ENCODE measurements at places on chromosomes 1 and 21.

DNA sequence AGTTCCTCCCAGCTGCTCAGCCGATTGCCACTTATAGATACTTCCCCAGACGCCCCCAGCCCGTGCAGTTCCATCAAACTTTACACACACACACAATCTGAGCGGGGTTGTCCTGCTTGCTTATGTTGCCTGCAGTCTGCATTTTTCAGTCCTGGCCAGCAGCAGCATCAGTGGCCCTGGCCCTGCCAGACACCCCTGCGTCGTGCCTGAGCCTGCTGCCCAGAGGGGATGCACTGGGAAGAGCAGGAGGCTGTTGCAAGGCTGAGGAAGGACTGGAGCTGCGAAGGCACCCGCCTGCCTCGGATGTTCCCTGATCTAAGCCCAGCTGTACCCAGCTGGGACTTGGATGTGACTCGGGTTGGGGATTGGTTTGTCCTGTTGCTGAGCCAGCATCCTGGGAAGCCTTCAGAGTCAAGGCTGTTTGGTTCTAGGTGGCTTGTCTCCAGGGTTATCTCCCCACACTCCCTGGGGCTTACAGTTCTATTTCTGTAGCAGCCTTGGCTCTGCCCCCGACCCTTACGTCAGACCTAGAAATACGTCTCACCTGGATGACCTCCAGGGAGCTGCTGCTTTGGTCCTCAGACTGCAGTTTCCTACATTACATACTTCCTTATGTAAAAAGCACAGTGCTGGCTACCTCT, 42.3 kb downstream of the MAN1C1 start:
- no peak for DNase-seq

DNA sequence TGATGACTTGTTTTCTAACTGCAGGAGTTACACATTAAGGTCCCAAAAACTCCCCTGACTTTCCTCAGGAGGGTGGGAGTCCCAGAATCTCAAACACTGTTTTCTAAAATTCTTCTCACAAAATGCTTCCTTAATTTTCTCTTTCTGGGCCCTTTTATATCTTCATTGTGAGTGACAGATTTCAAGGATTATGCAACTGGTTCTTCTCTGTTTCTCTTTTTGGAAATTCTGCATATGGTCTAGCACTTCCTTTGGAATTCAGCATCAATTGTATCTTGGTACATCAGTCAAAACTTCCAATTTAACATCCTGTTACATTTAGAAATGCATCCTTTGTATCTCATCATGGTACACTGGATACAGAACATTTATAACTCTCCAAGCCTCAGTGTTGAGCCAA, 59.7 kb downstream of the LMO4 start:
- no peak for DNase-seq

- no peak for DNase-seq
Observed at GRCh38 chr1:61084491-61085031, 2.2 kb downstream of the NFIA start.

GRCh38 chr1:150152772-150153456, 3.2 kb downstream of the PLEKHO1 start:
- no peak for DNase-seq

DNA sequence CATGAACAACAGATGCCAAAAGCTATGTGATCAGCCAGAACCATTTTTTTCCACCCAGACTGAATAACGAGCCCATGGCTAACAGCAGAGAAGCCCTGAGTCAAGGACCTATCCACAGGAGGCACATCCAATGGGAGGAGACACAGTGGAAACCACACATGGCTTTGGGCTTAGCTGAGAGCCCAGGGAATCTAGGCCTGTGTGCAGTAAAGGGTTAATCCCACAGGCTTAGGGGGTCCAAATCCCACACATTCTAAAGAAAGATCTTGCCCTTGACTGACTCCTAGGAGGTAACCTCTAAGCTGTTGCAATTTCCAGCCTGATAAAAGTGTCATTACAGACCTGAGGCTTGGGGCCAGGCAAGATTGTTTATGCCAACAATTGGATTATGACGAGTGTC, 194.5 kb downstream of the DSCAM start:
- DNase-seq = no peak

DNA sequence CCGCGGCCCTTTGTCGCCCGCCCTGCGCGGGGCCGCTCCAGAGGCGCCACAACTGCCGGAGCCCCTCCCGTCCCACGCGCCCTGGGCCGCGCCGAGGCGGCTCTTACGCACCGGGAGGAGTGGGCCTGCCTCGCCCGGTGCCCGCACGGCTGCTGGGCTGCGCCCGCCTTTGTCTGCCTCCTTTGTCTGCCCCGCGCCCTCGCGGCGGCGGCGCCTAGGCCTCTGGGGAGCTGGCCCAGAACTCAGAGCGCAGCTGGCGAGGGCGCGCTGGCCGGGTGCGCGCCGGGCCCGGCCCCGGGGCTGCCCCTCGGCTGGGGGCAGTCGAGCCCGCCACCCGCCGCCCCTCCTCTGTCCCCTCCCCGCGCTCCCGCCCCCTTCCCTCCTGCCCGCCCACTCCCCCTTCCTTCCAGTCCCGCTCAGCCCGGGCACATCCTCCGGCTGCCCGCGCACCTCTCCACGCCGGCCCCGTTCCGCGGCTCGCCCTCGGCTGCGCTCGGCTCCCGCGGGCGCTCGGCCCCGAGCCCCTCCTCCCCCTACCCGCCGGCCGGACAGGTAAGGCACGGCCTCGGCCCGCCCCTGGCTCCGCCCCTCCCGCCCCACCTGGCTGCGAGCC, at the start of gene DRAXIN:
Gene DRAXIN (plus strand): TSS at position 409 of the 613 bp plus-strand sequence. CDS start 14,549 bp downstream, outside the sequence.
- no peak for DNase-seq

DNA sequence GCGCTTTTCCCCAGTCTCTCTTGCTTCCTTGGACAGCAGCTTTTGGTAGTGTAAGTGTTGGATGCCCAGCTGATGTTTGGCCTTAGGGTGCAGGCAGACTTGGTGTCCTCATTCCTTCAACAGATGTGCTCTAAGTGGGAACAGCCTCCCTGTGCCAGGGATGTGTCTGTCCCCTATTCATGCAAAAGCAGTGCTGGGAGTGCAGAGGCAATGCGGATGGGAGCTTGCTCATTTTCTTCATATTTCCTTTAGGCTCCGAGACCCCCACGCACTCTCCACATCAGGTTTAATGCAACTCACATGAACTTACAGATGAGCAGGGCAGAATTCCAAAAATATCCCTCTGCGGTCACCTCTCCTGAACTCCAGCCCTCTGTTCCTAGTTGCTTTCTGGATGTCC, 96.1 kb downstream of the IER5 start:
- no peak for DNase-seq

GRCh38 chr1:26181586-26182382, 4.5 kb downstream of the CNKSR1 start:
- DNase-seq = no peak

- DNase-seq = no peak
Observed at GRCh38 chr1:167651161-167651693, 21.2 kb downstream of the RCSD1 start.

DNA sequence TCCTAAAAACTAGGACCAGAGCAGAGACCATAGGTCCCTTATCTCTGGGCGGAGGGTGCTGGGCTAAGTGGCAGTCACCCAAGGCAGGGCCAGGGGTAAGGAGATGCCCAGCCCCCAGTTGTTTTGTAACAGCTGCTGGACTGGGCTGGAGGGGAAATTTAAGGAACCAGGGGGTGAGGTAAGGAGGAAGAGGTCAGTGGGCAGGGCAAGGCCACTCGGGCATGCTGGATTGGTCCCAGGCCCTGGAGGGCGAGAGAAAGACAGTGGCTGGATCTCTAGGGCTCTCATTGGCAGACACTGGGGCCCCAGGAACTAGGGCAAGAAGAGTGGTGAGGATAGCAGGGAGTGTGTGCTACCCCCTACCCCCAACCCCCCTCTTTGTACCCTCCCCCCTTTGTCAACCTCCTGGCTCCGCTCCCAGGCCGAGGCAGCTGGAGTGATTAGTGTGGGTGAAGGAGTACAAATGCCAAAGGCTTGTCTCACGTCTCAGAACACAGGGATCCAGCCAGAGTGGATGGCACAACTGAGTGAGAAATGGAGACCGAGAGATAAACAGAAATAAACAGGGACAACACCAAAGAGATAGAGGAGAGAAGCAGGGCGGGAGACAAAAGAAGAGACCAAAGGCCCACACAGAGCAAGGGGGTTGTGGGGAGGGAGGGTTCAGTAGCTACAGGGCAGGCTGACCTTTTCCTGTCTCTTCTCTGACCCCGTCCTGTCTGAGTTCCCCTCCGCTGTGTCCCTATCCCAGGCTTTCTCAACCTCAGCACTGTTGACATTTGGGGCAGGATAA, 20.5 kb upstream of the THRAP3 start:
- no peak for DNase-seq

- no peak for DNase-seq
Observed at GRCh38 chr1:97895278-97895677, 25.6 kb downstream of the DPYD start.

DNA sequence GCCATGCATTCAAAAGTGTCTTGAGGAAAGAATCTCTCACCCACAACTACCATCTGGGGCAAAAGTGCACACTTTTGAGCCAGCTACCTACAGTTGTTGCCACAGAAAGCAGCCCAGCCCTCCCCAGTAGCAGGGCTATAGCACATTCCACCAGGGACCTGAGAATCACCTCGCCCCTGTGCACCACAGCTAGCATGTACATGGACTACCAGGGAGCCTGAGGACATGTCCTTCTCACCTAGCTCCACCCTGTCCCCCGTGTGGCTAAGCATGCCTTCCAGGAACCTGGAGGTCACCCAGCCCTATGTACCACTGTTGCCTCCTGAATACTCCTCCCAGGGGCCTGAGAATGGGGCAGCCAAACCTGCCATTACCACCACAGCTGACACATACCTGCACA, 16.9 kb downstream of the SPRR2G start:
- no peak for DNase-seq

DNA sequence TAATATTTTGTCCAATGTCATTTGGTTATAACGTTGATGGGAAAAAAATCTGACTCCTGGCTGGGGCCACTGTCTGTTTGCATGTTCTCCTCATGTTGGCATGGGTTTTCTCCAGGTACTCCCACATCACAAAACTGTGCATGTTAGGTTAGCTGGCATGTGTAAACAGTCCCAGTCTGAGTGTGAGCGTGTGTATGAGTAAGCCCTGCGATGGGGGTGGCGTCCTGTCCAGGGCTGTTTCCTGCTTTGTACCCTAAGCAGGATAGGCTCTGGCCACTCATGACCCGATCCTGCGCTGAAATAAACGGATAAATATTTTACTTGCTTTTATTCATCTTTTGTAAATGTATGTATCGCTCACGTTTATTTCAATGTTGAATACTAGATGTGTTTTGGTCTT, 13.5 kb downstream of the EFCAB14 start:
- no peak for DNase-seq

- DNase-seq = no peak
Observed at GRCh38 chr1:19436716-19437476, 48.4 kb downstream of the CAPZB start.

DNA sequence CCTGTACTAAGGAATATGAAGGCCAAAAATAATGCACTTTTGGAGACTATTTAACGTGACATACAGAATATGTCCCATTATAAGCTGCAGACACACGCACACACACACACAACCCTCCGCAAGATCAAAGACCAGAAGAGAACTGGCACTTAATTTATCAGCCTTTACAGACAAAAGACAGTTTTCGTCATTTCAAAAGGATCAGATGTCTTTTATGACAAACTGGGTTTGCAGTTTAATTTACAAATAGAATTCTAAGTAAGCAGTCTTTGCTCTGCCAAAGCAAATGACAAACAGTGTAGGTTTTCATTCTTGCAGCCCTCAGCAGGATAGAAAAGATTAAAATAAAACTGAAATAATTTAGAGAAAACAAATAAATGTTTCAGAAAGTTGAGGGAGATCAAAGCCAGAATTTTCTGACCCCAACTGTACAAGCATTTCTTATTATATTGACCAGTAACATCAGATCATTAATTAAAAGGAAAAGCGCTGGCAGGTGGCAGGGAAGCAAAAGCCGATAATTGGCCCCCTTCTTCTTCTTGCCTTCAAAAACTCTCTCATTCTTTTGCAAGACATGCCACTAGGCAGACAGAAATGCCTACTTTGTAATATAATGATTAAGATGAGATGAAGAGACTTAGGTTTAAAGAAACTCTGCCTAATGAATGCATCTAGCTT, 169.0 kb downstream of the DENND1B start:
- no peak for DNase-seq

DNA sequence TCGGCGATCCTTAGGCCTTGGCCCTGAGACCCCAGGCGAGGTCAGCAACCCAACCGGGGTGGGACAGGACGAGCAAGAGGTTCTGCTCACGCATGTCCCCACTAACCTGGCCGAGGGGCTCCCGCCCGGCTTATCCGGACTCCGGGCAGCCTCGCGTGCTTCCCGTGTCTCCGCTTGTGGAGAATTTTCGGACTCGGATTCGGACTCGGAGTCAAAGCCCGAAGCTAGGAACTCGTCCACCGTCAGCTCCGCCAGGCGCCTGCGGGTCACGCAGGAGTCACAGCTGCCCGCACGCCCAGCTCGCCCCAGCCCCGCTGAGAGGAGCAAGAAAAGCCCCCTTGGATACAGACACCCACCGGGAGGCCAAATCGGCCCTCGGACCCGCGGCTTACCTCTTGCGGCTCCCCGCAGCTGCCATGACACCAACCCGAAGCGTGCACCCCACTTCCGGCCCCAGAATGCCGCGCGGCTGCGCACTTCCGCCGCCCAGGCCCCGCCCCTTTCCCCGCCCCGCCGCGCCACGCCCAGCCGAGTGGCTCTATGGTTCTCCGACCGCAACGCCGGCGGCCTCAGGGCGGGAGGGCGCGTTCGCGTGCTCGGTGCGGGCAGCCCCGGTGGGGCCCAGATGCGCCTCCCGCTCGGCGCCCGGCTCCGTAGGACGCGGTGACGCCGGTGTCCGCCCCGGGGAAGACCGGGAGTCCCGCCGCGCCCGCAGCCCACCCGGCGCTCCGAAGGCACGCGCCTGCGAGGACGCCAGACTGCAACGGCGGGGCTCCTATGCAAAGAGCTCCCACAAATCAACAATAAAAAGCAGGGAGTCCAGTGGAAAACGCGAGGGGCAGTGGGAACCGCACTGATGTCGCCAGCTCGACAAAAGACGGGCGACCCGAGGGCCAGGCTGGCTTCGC, at the start of gene NOC2L:
Gene NOC2L (minus strand): TSS at position 434 of the 908 bp plus-strand sequence. CDS start 16 bp downstream, at position 418.
- no peak for DNase-seq

- no peak for DNase-seq
Observed at GRCh38 chr21:36567216-36567885, 87.4 kb upstream of the CLDN14 start.

- no peak for DNase-seq
Observed at GRCh38 chr1:233897325-233898162, 6.9 kb upstream of the SLC35F3 start.

GRCh38 chr1:224565186-224565585, 50.9 kb upstream of the CNIH3 start:
- no peak for DNase-seq

DNA sequence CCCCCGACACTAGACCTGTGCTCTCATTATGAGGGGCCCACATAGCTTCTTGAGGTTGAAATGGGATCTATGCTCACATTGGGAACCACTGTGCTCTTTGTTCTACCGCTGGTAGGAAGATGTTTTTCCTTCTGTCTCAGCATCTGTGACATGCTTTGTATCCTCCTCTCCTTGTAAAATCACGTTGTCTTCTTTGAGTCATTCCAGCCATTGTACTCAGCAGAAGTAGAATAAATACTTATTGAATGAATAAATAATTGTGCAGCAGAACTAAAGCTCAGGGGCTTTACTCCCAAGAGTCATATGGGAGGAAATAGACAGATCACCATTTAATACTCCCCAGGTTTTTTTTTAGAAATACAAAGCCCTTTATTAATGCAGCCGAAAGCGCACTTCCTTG, 66.3 kb upstream of the EDEM3 start:
- no peak for DNase-seq

- DNase-seq = no peak
Observed at GRCh38 chr21:46109313-46110221, 11.7 kb downstream of the COL6A2 start.

Data from iPS DF 6.9 (cell line).